ENCODE measurements at places on chromosomes 3 and 15. TPM values are rescaled to one million over a fixed set of nuclear protein-coding genes. Genes with fewer than 3 reads are reported as not detected.

DNA sequence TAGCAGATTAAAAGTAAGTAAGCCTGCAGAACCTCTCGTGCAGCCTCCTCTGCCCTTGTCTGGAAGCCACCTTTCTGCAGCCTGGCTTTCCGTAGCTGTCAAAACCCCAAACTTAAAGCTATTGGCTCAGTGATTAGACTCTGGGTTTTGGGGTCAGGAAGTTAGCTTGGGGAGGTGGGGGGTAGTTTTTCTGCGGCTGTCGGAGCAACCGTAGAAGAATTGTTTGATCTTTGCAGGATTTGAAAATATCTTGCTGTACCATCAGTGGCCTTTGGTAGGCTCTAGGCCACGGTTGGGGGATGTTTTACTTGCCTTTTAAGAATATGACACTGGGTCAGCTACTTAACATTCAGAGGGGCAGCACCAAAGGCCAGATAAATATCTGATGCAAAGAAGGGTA is 88.4 kb upstream of the RASGRP1 start:
- H3K27me3 ChIP-seq = no peaks in the 10 kb centered on the region
- no peaks in the 10 kb centered on the region for H3K4me1 ChIP-seq
- DNase-seq = no peak
- H3K4me3 ChIP-seq = no peak overlapping the region
- H3K27ac ChIP-seq = no peak overlapping the region

DNA sequence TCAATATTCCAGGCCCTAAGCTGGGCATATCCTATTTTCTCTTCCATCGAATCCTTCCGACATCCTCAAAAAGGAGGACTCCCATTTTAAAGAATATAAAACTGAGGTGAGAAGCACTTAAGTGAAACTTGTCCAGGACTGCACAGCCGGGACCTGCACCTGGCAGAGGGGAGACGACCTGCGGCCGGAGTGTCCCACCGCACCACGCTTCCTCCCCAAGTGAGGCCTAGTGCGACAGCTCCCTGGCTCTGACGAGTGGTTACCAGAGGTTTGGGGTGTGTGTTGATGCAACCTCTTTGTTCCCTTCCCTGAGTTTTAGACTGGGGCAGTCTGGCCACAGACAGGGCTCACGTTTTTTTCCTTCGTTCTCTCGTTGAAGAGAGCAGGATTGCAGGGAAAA is 24.9 kb upstream of the ATP2B2 start:
- H3K36me3 ChIP-seq = no peaks in the 10 kb centered on the region
- H3K4me3 ChIP-seq = no peak overlapping the region
- no peak for DNase-seq
- no peaks in the 10 kb centered on the region for H3K27me3 ChIP-seq
- H3K4me1 ChIP-seq = no peaks in the 10 kb centered on the region
- H3K27ac ChIP-seq = no peak overlapping the region

Gene WDR53
- 8.2 TPM for total RNA-seq

GRCh38 chr15:66868918-66869317 is 166.9 kb downstream of the SMAD6 start:
- no peaks in the 10 kb centered on the region for H3K36me3 ChIP-seq
- H3K27me3 ChIP-seq = no peaks in the 10 kb centered on the region
- no peak for DNase-seq

DNA sequence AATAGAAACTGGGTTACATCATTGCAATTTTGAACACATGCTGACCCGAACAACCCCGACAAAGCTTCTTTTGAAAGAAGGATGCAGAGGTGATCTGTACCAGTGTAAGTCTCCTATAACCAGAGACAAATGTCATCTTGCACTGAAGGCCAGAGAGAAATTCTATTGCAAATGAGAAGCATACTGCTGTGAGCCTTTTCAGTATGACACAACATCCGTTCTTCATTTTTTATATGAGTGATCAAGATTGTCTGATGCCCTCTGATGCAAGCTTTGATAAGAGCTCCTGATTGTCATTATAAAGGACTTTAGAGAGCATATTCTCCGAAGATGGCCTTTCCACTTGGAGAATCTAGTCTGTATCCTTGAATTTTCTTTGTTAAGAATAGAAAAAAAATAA is 36.9 kb downstream of the PCOLCE2 start:
- DNase-seq = no peak
- H3K27me3 ChIP-seq = no peaks in the 10 kb centered on the region
- no peaks in the 10 kb centered on the region for H3K4me1 ChIP-seq
- no peak overlapping the region for H3K27ac ChIP-seq
- no peak overlapping the region for H3K4me3 ChIP-seq

- no peak overlapping the region for H3K4me3 ChIP-seq
- H3K27me3 ChIP-seq = no peaks in the 10 kb centered on the region
- H3K27ac ChIP-seq = no peak overlapping the region
- H3K36me3 ChIP-seq = no peaks in the 10 kb centered on the region
- DNase-seq = no peak
These were observed 28.0 kb upstream of the SLCO2A1 start for GRCh38 chr3:134057654-134058110.

DNA sequence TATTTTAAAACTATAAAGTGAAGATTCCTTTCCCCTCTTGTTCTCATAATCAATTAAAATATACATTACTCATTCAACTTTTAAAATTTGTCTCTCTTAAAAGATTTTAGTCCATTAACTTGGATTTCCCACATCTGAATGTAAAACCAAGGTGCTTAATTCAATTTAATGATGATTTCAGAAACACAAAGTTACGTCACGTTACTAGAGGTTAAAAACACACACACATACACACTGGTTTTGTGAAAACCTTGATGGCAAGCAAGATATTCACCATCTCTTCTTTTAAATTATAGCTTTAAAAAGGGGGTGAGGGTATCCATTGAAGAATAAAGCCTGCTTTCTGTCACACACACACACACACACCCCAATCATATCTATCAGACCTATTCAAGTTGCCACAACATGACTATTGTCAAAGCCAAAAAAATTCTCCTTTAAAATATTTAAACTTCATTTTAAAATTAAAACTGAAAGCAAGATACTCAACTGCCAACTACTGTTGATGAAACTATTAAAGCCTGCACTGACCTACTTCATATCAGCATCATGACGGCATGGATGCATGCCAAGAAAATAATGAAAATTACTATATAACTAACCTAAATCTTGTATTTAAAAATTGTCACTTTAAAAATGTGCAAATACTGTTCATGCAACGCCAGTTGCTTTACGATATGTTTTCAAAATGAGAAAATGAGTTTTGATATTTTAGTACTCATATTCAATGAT is 2.1 kb downstream of the RFX7 start:
- H3K27ac ChIP-seq = no peak overlapping the region
- no peaks in the 10 kb centered on the region for H3K27me3 ChIP-seq
- no peaks in the 10 kb centered on the region for H3K36me3 ChIP-seq
- H3K4me1 ChIP-seq = no peaks in the 10 kb centered on the region
- DNase-seq = no peak
- H3K4me3 ChIP-seq = peak overlapping the region; percentile 93

Gene FAM3D
- 4.3 TPM for total RNA-seq

- H3K4me1 ChIP-seq = no peaks in the 10 kb centered on the region
- H3K27ac ChIP-seq = no peak overlapping the region
- no peaks in the 10 kb centered on the region for H3K36me3 ChIP-seq
- peak; percentile 28 for DNase-seq
- H3K4me3 ChIP-seq = no peak overlapping the region
These were observed 371.7 kb upstream of the GBE1 start for GRCh38 chr3:82133070-82133606.

DNA sequence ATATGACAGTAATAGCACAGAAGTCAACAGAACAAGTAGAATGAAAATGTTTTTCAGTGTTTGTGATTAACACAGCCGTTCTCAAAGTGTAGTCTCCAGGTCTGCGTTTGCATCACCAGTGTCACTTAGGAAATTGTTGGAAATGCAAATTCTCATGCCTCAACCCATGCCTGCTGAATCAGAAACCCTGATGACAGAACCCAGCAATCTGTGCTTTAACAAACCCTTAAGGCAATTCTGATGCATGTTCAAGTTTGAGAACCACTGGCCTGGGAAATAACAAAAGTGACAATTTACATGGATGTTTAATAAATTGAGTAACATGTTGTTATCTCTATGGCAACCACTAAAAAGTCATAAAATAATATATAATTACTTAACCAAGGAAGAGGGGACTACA is 103.1 kb upstream of the ATP11B start:
- H3K27ac ChIP-seq = no peak overlapping the region
- no peak overlapping the region for H3K4me3 ChIP-seq
- no peaks in the 10 kb centered on the region for H3K4me1 ChIP-seq
- no peaks in the 10 kb centered on the region for H3K36me3 ChIP-seq

DNA sequence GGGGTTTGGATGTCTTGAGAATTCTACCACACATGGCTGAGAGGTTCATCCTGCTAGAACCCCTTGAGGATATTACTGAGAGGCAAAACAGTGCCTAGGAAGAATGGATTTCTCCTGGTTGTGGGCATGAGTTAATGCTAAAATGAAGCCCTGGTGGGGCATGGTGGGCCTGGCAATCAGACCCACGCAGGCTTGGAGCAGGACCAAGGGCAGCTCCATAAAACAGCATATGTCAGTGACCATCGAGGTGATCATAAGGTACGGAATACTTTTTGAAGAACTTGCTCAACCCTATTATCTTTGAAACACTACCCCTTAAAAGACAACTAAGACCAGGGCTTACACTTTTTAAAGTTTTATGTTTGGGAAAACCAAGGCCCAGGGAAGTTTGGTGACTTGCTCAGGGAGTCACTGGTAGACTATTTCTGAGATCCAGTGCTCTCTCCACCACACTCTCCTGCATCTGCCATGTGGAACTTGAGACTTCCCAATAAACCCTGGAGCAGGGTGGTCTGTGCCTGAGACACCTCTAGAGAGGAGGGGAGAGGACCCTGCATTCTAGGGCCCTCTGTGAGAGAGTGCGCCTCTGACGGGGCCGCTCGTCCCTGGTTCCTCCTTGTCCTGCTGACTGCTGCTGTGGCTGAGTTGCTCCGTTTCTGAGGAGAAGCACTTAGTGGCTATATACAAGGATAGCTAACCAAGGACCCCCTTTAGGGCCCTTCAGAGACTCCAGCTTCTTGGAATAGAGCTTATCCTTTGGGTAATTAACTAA is 28.0 kb upstream of the TIMP4 start:
- H3K36me3 ChIP-seq = no peaks in the 10 kb centered on the region
- H3K4me3 ChIP-seq = no peak overlapping the region
- no peak for DNase-seq
- H3K4me1 ChIP-seq = peaks cover 4% of the 10 kb centered on the region
- no peaks in the 10 kb centered on the region for H3K27me3 ChIP-seq

DNA sequence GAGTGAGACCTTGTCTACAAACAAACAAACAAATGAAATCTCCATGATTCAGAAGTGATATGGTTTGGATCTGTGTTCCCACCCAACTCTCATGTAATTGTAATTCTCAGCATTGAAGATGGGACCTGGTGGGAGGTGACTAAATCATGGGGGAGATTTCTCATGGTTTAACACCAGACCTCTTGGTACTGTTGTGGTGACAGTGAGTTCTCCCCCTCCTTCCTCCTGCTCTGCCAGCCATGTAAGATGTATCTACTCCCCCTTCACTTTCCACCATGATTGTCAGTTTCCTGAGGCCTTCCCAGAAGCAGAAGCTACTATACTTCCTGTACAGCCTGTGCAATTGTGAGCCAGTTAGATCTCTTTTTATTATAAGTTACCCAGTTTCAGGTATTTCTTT is 438.4 kb upstream of the THBS1 start:
- H3K4me3 ChIP-seq = no peak overlapping the region
- no peak for DNase-seq
- H3K27me3 ChIP-seq = no peaks in the 10 kb centered on the region
- no peaks in the 10 kb centered on the region for H3K36me3 ChIP-seq

GRCh38 chr3:95899494-95899893 is 914.9 kb upstream of the EPHA6 start:
- H3K27me3 ChIP-seq = no peaks in the 10 kb centered on the region
- no peaks in the 10 kb centered on the region for H3K4me1 ChIP-seq

Gene KLHL18
- 14.5 TPM for total RNA-seq

GRCh38 chr15:64634576-64635498 is 140.6 kb downstream of the RBPMS2 start:
- H3K4me3 ChIP-seq = no peak overlapping the region
- no peaks in the 10 kb centered on the region for H3K36me3 ChIP-seq
- peak overlapping the region; percentile 40 for H3K27ac ChIP-seq
- H3K4me1 ChIP-seq = peaks cover 4% of the 10 kb centered on the region
- H3K27me3 ChIP-seq = no peaks in the 10 kb centered on the region

Gene GLDN
- total RNA-seq = 7.3 TPM

- H3K36me3 ChIP-seq = no peaks in the 10 kb centered on the region
- H3K27me3 ChIP-seq = no peaks in the 10 kb centered on the region
- H3K27ac ChIP-seq = peak overlapping the region; percentile 2
- no peaks in the 10 kb centered on the region for H3K4me1 ChIP-seq
- H3K4me3 ChIP-seq = no peak overlapping the region
These were observed 279.3 kb upstream of the THBS1 start for GRCh38 chr15:39301589-39301999.
